ENCODE measurements at places on chromosomes 16 and 17. TPM values are rescaled to one million over a fixed set of nuclear protein-coding genes. Genes with fewer than 3 reads are reported as not detected.

Gene SNTB2
- total RNA-seq = 30.6 TPM

Gene SLC47A1
- total RNA-seq = not detected

Gene HEATR9
- 6.7 TPM for total RNA-seq

Gene CLEC3A
- not detected for total RNA-seq

Gene STX1B
- 3.6 TPM for total RNA-seq

Gene TMEM114
- total RNA-seq = not detected

Gene FOXL1
- total RNA-seq = not detected

Gene LRRC37A
- total RNA-seq = 8.0 TPM

Gene ENPP7
- total RNA-seq = 0.23 TPM

Gene GH2
- total RNA-seq = not detected

GRCh38 chr17:16474012-16474725 is 17.8 kb downstream of the LRRC75A start:
- H3K4me1 ChIP-seq = no peaks in the 10 kb centered on the region
- H3K4me3 ChIP-seq = no peak overlapping the region
- H3K27me3 ChIP-seq = no peaks in the 10 kb centered on the region
- no peaks in the 10 kb centered on the region for H3K36me3 ChIP-seq
- H3K27ac ChIP-seq = no peak overlapping the region

DNA sequence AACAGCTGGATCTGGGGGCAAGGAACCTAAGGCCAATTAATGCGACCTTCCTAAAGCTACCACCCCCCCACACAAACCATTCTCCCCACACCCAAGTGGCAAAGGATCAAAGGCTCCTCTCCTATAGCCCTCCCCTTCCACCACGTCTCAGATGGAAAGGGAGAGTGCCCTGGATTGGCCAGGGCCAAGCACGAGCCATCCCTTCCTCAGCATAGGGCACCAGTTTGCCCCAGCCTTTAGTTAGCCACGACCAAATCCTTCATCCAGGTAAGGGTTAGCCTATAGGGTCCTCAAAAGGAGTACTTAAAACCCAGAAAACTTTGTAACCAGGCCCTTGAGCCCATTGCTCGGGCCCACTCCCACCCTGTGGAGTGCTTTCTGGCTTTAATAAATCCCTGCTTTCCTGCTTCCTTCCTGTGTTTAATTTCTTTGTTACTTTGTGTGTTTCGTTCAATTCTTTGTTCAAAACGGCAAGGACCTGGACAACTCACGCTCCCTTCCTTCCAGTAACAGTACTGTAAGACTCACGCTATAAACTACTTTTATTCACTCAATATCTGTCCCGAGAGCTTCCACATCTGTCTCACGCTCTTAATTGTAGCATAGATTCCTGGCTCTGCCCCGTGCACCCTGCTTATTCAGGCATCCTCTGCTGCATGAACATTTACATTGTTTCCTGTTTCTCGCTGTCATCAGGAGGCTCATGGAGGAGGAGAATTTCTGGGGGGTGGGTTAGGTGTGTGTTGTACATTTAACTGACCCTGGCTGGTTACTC is 62.3 kb downstream of the TNFRSF13B start:
- H3K27ac ChIP-seq = no peak overlapping the region
- H3K4me3 ChIP-seq = no peak overlapping the region
- DNase-seq = no peak
- peaks cover 7% of the 10 kb centered on the region for H3K4me1 ChIP-seq

DNA sequence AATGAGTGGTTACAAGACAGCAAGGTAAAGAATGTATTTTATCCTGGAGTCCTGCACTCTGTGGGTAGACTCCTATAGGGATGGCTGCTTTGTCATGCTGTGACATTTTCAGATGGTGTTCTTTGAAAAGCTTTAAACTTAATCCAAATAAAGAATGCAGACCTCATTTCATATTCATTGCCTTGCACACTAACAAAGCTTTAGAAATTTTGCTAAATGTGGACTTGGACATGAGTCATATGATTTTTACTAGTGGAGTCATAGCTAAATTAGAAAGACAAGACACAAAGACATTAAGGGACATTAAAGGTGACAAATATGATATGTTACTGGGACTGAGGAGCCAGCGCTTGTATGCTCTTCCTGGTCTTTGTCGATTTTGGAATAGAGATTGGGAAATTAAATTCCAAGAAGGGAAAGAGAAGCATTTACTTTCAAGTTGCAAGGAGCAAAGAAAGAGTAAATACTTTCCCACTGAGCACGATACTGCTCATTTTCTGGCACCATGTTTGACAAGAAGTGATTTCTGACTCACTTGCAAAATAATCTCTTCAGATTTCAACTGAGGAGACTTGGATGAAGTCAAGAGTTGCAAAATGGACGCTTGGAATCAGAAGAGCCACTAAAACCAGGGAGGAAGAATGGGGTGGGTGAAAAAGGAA is 152.9 kb upstream of the MYOCD start:
- no peaks in the 10 kb centered on the region for H3K36me3 ChIP-seq
- no peaks in the 10 kb centered on the region for H3K4me1 ChIP-seq
- no peak overlapping the region for H3K27ac ChIP-seq
- DNase-seq = no peak
- H3K27me3 ChIP-seq = no peaks in the 10 kb centered on the region

- H3K27ac ChIP-seq = no peak overlapping the region
- H3K4me1 ChIP-seq = peaks cover 5% of the 10 kb centered on the region
- H3K36me3 ChIP-seq = peaks cover 1% of the 10 kb centered on the region
- H3K4me3 ChIP-seq = no peak overlapping the region
Measured at GRCh38 chr17:37292429-37293139, 83.2 kb upstream of the C17orf78 start.

- peaks cover 42% of the 10 kb centered on the region for H3K4me1 ChIP-seq
- H3K27me3 ChIP-seq = peaks cover 51% of the 10 kb centered on the region
- no peak overlapping the region for H3K27ac ChIP-seq
- DNase-seq = peak; percentile 70
Measured at GRCh38 chr17:50872710-50873424, 6.7 kb upstream of the TOB1 start.

DNA sequence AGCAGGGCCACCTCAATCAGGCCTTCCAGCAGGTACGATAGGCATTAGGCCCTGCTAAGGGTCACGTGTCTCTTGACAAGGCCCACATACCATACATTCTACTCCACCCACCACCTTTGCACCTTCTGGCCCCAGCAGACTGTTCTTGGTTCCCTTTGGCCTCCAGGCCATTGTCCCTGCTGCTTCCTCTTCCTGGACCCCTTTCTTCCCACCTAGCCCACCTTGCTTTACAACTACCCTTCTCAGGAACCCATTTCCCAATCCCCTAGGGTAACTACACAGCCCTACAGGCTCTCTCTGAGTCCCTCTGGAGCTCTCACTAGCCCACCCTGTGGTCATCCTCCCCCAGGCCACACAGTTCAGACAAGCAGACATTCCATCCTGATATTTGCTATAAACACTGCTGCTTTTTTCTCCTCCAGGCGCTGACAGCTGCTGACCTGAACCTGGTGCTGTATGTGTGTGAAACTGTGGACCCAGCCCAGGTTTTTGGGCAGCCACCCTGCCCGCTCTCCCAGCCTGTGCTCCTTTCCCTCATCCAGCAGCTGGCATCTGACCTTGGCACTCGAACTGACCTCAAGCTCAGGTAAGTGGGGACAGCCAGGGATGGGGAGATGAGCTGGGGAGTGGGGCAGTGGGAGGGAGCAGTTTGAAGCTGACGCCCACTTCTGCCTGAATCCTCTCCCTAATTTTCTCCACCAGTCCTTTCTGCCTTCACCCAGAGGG is 1.4 kb upstream of the NRN1L start:
- peaks cover 28% of the 10 kb centered on the region for H3K36me3 ChIP-seq
- no peak for DNase-seq
- H3K4me3 ChIP-seq = no peak overlapping the region

DNA sequence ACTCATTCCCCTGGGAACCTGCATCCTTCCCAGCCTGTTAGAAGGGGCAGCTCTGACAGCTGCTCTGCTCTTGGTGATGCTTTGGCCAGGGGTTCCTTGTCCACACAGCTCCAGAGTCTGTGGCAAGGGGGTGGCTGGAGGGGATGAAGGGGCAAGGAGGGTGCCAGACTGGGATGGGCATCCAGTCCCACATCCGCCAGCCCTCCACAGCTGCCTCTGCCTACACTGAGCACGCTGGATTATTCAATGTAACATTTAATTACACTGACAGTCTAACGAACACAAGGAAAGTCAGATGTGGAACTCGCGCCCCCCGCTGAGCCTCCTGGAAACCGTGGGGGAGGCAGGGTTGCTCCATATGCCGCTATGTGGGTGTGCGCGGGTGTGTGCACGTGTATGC is 101.1 kb downstream of the C16orf78 start:
- no peak overlapping the region for H3K27ac ChIP-seq
- no peaks in the 10 kb centered on the region for H3K4me1 ChIP-seq
- H3K4me3 ChIP-seq = no peak overlapping the region
- no peak for DNase-seq

- no peak for DNase-seq
- H3K36me3 ChIP-seq = peaks cover 11% of the 10 kb centered on the region
- H3K27me3 ChIP-seq = peaks cover 6% of the 10 kb centered on the region
Measured at GRCh38 chr17:3966720-3967363, 2.6 kb upstream of the ATP2A3 start.

GRCh38 chr16:86812363-86812970 is 234.1 kb downstream of the FOXL1 start:
- peaks cover 6% of the 10 kb centered on the region for H3K27me3 ChIP-seq
- H3K36me3 ChIP-seq = no peaks in the 10 kb centered on the region
- no peak for DNase-seq
- no peak overlapping the region for H3K4me3 ChIP-seq

GRCh38 chr17:16916557-16916920 is 55.4 kb downstream of the TNFRSF13B start:
- no peaks in the 10 kb centered on the region for H3K36me3 ChIP-seq
- no peak overlapping the region for H3K27ac ChIP-seq
- no peak overlapping the region for H3K4me3 ChIP-seq
- DNase-seq = no peak
- no peaks in the 10 kb centered on the region for H3K4me1 ChIP-seq

- no peak overlapping the region for H3K27ac ChIP-seq
- no peaks in the 10 kb centered on the region for H3K36me3 ChIP-seq
- DNase-seq = no peak
- no peak overlapping the region for H3K4me3 ChIP-seq
Measured at GRCh38 chr17:34781071-34781470, 180.2 kb downstream of the CCT6B start.

- peaks cover 28% of the 10 kb centered on the region for H3K36me3 ChIP-seq
- no peak for DNase-seq
- H3K27ac ChIP-seq = no peak overlapping the region
Measured at GRCh38 chr16:48347980-48348379, 37.2 kb downstream of the SIAH1 start.

DNA sequence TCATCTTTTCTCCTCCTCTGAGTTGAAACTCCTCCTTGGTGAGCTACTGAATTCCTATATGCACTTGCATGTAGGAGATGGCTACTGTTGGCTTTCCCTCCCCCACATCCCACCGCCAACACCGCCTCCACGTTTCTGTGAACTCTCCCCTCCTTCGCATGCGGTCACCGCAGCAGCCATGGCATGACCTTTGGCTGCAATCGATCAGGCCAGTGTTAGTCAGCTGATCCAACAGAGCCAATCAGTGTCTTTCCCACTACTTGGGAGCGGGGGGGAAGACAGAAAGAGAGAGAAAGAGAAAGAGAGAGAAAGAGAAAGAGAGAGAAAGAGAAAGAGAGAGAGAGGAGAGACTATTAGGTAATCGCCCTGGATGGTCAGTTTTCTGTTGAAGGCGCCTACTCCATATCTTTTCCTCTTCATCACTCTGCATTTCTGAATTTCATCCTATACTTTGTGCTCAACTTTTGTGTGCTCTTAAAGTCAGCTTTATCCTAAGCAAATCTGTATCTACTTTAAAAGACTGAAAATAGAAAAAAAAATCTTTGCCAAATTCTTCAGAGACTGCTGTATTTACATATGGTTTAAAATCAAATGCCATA is 22.7 kb downstream of the ASGR1 start:
- no peak overlapping the region for H3K27ac ChIP-seq
- H3K27me3 ChIP-seq = peaks cover 40% of the 10 kb centered on the region
- H3K36me3 ChIP-seq = no peaks in the 10 kb centered on the region
- H3K4me1 ChIP-seq = no peaks in the 10 kb centered on the region
- no peak overlapping the region for H3K4me3 ChIP-seq

DNA sequence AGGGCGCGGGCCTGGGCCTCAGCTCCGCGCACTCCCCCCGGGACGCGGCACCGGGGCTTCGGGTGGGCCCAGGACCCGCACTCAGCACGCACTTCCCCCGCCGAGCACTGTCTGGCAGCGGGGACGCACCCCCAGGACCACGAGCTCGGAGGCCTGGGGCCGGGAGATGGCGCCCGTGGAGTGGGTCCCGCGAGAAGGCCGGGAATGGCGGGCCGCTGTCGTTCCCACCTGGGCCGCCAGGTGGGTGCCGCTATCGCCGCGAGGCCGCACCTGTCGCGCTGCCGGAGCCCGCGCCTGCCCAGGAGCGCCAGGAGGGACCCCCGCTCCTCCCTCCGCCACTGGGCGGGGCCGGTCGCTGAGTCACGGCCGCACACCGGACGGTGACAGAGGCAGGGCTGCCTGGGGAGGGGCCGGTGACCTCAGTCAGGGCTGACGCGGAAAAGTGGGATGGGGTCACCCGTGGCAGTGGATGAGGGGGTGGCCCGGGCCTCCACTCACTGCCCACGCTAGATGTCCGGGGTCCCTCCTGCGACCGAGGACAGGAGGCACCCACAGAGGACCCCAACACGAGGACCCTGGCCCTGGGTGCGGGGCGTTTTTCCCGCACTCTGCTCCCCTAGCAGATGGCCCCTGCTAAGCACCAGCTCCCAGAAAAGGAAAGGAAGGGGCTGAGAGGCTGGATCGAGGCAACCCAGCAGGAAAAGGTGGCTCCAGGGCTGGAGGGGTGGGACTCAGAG is 6.9 kb upstream of the ACTG1 start:
- H3K27me3 ChIP-seq = peaks cover 5% of the 10 kb centered on the region

GRCh38 chr17:3927628-3928340 is 11.5 kb upstream of the P2RX1 start:
- H3K27me3 ChIP-seq = no peaks in the 10 kb centered on the region
- peaks cover 31% of the 10 kb centered on the region for H3K36me3 ChIP-seq
- no peak overlapping the region for H3K4me3 ChIP-seq
- DNase-seq = no peak
- no peaks in the 10 kb centered on the region for H3K4me1 ChIP-seq

- DNase-seq = peak; percentile 40
- H3K27me3 ChIP-seq = peaks cover 15% of the 10 kb centered on the region
- H3K4me1 ChIP-seq = peaks cover 19% of the 10 kb centered on the region
- H3K4me3 ChIP-seq = no peak overlapping the region
Measured at GRCh38 chr17:83065660-83066542, 13.5 kb upstream of the METRNL start.

GRCh38 chr16:65044873-65045272 is 77.0 kb downstream of the CDH11 start:
- no peaks in the 10 kb centered on the region for H3K4me1 ChIP-seq
- no peaks in the 10 kb centered on the region for H3K36me3 ChIP-seq
- H3K27ac ChIP-seq = no peak overlapping the region
- H3K4me3 ChIP-seq = no peak overlapping the region
- DNase-seq = no peak
- H3K27me3 ChIP-seq = no peaks in the 10 kb centered on the region

DNA sequence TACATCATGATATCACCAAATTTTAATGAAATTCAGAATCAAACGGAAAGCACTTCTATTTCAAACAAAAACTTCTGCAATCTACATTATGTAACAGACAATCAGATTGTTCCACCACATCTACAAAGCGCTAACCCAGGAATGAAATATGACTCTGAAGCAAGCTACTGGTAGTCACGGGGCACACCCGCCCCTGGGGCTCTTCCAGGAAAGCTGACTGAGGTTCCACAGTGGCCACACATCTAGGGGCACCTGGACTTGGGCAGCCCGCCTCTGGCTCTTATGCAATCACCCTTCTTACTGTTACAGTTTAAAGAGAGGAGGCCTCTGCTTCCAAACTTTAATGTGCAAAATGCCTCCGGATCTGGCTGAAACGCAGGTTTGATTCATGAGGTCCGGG is 27.5 kb downstream of the ZCCHC14 start:
- DNase-seq = no peak
- H3K4me3 ChIP-seq = no peak overlapping the region
- H3K36me3 ChIP-seq = no peaks in the 10 kb centered on the region
- no peak overlapping the region for H3K27ac ChIP-seq
- H3K27me3 ChIP-seq = peaks cover 38% of the 10 kb centered on the region
- H3K4me1 ChIP-seq = peaks cover 17% of the 10 kb centered on the region
